ENCODE measurements at places on chromosomes 6 and 20.

DNA sequence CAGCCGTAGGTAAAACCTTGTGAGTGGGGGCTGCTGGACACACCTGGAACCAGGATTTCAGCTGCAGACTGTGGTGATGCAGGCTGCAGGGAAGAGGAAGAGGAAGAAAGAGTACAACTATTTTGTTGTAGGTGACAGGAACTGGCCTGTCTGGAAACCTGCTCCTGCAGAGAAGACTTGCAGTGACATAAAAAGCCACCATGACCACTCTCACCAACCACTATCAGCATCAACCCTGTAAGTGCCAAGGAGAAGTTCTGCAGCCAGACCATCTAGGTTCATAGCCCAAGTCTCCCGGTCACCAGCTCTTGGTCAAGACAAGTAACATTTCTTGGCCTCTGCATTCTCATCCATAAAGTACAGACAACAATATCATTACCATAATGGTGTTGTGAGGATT is 91.2 kb downstream of the PREX1 start:
- DNase-seq, result no peak

DNA sequence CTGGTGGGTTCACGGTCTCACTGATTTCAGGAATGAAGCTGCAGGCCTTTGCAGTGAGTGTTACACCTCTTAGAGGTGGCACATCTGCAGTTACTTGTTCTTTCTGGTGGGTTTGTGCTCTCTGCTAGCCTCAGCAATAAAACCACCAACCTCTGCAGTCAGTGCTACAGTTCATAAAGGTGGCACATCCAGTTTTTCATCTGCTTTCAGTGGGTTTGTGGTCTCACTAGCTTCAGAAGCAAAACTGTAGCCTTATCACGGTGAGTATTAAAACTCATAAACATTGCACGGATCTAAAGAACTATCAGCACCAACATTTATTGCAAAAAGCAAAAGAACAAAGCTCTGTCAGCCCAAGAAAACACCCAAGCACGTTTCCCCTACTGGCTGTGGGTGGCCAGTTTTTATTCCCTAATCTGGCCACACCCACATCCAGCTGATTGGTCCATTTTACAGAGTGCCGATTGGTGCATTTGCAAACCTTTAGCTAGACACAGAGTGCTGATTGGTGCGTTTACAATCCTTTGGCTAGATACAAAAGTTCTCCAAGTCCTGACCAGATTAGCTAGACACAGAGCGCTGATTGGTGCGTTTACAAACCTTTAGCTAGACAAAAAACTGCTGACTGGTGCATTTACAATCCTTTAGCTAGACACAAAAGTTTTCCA is 3.4 kb upstream of the TMEM14C start:
- peak; percentile 49 for DNase-seq

DNA sequence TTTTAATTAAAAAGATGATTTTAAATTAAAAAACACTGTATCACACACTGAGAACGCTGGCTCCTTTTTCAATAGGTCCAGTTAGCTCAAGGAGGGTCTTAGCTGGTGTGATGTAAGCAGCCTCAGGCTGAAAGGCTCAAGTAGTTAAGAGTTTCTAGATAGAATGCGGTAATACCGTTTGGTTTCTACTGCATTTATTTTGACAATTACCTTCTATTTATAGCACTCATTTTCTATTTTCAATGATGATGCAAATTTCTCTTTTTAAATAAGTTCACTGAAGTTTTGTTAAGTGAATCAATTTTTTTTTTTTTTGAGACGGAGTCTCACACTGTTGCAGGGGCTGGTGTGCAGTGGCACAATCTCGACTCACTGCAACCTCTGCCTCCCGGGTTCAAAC is 87.1 kb downstream of the PREX1 start:
- no peak for DNase-seq

- DNase-seq, result peak; percentile 29
These were observed 48.1 kb downstream of the KCNS1 start for GRCh38 chr20:45052698-45053429.

GRCh38 chr6:139287868-139288267 is 3.9 kb downstream of the TXLNB start:
- no peak for DNase-seq

DNA sequence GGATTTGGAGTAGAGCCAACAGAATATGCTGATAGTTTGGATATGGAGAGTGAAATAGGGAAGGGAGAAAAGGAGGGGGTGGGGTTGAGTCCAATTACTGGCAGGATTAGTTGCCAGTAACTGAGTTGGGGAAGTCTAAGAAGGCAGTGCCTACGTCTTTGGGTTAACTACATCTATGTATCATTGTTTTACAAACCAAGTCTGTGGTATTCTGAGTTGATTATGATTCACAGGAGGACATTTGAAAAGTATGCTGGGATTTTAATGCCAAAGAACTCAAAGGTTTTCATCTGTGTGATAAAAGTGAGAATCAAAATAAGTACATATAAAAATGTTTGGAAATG is 14.7 kb downstream of the DSE start:
- no peak for DNase-seq

GRCh38 chr6:133959667-133960368 is 6.8 kb downstream of the TBPL1 start:
- no peak for DNase-seq

GRCh38 chr6:108766886-108767285 is 81.3 kb upstream of the ARMC2 start:
- DNase-seq, result no peak

GRCh38 chr6:84809455-84809854 is 45.1 kb upstream of the TBX18 start:
- DNase-seq, result no peak

GRCh38 chr6:44084231-44085014 is 42.8 kb downstream of the MRPL14 start:
- DNase-seq, result no peak

GRCh38 chr6:78639111-78640110 is 227.9 kb upstream of the IRAK1BP1 start:
- no peak for DNase-seq

DNA sequence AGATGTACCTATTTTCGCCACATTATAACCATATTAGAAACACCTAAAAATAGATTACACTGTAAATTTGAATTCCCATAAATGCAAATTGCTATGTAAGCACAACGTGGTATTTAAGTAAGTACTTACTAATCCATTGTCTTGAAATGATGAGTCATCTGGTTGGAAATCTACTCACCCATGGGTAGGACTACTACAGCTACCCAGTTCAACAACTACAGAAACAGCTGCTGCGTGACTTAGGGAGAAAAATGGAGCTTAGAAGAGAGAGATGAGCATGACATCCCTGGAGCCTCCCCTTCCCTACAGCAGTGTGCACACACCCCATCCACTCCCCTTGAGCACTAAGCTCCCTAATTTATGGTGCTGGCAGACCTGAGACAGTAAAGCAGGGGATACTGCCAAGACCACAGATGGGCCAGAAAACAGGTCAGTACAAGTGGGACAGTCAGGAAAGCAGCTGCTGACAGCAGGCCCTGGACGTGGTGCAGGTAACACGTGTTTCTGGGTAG is 26.9 kb downstream of the RRAGD start:
- no peak for DNase-seq
